ENCODE measurements at places on chromosomes 7 and 10.

DNA sequence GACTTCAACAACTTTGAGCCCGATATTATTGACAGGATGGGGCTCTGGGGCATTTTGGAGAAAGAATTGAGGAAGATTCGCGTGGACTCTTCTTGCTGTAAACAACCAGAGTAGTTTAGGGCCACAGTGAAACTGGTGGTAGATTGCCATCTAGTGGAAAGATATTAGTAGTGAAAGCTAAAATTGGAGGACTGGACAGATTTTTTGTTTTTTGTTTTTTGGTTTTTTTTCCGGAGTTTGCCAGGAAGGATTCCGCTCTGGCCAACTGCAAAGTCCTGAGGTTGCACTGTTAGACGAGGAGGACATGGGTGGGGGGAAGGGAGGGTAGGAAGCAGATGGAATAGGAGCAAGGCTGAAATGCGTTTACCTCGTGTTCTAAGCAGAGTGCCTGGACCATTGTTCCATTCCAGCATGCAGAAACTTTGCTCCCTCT is 11.7 kb downstream of the NOBOX start:
- DNase-seq = peak; percentile 15

- DNase-seq = peak; percentile 89
Measured at GRCh38 chr7:139645572-139646523, 122.4 kb downstream of the CLEC2L start.

GRCh38 chr7:106371629-106372028 is 86.8 kb upstream of the NAMPT start:
- no peak for DNase-seq

DNA sequence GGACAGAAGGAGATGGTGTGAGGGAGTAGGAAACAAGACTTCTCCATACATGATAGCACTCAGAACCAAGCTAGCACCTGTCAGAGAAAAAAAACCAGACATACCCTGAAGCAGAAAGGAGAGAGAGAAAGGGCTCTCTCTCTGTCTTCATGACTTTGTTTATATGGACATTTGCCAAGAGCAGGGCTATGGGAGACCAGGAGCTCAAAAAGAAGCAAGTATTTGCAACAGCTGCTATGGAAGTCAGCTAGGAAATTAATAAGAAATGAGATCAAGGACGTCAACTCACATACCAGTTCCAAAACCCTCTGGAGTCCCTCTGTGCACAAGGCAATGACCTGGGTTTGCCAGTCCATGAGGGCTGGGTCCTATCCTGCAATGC is 111.6 kb downstream of the SGMS1 start:
- DNase-seq = no peak

DNA sequence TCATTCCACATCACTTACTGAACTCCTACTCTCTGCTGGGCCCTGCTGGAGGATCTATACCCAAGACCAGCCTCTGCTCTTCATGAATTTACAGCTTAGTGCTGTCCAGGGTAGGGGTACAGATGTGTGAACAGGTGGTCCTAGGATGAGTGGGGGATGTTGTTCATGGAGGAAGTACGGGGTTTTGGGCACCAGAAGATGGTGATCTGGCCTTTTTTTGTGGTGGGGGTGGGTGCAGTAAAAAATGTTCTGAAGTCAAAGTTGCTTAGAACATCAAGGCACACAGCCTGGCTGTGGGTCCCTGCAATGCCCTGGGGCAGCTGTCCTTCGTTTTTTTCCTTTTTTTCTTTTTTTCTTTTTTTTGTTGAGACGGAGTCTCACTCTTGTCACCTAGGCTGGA is 34.2 kb upstream of the GNA12 start:
- no peak for DNase-seq

- DNase-seq = no peak
Measured at GRCh38 chr10:48805848-48806247, 121.2 kb downstream of the WDFY4 start.

GRCh38 chr7:27771111-27771510 is 31.1 kb downstream of the TAX1BP1 start:
- DNase-seq = no peak

- no peak for DNase-seq
Measured at GRCh38 chr10:11846542-11846941, 23.4 kb downstream of the PROSER2 start.

Measured in nephron progenitor cell (in vitro differentiated cells).